ENCODE measurements at places on chromosomes 2 and 18.
A peak's percentile ranks its signal among the peaks of the same experiment; 100 is the strongest.

GRCh38 chr18:46711444-46711863, 45.4 kb downstream of the ST8SIA5 start:
- DNase-seq, result no peak

DNA sequence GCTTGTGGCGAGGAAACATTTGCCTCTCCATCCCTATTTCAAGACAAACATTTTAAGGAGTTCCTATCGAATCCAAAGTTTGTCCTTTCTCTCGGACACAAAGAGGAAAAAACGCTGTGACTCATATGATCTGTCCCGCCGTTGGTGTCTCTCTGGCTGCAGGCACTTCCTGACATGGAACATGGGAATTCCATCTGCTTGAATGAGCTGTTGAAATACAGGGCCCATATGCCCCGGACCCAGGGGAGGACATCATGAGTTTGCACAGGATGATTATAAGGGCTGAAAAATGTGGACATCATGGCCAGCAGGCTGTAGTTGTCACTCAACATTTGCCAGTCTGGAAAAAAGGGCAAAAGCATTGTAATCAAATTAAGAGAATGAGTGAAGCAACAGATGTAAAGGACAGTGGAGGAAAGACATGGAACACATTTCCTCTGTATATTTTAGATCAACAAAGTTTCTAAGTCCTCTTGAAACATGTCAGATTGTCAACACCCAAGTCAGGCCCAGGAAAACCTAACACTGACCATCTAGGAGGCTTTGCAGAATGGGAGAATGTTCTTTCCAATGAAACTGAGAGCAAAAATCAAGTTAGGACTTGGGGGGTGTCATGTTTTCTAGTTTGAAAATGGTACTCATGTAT, 103.2 kb upstream of the SMIM21 start:
- no peak for DNase-seq

DNA sequence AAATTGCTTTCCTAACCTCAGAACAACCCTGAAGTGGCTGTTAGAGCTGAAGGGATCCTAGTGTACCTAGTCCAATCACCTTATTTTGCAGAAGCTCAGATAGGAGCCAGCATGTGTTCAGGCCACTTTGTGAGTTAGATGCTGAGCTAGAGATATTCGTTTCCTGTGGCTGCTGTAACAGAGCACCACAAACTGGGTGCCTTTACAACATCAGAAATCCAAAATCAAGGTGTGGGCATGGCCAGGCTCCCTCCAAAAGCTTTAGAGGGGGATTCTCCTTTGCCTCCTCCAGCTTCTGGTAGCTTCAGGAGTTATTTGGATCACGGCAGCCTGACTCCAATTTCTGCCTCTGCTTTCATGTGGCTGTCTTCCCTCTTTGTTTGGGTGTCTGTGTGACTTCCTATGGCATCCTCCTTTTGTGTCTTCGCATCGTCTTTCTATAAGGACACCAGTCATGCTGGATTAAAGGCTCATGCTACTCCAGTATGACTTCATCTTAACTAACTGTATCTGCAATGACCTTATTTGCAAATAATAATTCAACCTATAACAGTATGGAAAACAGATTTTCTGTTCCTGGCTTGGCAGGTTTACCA, 86.3 kb upstream of the TGFA start:
- no peak for DNase-seq

- DNase-seq, result no peak
Measured at GRCh38 chr2:179338681-179339080, 74.0 kb upstream of the SESTD1 start.

- no peak for DNase-seq
Measured at GRCh38 chr2:132463719-132464118, 47.1 kb downstream of the GPR39 start.

DNA sequence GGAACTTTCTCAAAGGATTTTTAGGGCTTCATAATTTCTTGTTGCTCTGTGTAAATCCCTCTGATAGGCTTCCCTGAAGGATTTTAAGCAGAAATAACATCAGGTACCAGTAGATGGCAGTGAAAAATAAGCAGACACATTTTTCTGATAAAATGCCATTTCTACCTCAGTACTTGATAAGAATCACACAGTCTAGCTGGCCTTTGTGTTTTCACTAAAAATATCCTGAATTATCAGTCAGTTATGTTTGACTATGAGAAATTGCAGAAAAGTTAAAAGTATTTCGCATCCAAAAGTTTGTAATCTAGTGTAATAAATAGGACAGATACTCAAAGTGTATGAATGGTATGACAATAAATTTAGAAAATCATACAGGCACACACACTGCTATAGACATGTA, 68.7 kb downstream of the DNAJC10 start:
- DNase-seq, result no peak

DNA sequence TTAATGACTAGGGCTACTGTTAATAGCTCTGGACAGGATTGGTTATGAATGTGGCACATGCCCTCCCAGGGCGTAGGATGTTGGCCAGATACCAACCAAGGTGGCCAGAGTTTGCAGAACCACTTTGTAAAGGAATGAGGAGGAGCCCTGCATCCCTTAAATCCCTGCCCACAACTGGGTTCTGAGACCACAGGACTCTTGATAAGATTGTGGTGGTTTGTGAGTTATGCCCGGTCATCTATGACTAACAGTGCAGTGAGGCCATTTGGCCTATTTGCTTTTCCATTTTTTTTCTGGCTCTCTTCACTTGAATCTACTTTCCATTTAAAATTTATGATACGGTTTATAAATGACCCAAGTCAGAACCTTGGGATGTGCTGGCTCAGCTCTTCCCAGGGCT, 294.5 kb downstream of the PRKCE start:
- no peak for DNase-seq

GRCh38 chr2:62435720-62436119, 70.3 kb downstream of the TMEM17 start:
- no peak for DNase-seq

GRCh38 chr2:102110596-102111334, 31.8 kb upstream of the IL1R1 start:
- DNase-seq, result no peak

DNA sequence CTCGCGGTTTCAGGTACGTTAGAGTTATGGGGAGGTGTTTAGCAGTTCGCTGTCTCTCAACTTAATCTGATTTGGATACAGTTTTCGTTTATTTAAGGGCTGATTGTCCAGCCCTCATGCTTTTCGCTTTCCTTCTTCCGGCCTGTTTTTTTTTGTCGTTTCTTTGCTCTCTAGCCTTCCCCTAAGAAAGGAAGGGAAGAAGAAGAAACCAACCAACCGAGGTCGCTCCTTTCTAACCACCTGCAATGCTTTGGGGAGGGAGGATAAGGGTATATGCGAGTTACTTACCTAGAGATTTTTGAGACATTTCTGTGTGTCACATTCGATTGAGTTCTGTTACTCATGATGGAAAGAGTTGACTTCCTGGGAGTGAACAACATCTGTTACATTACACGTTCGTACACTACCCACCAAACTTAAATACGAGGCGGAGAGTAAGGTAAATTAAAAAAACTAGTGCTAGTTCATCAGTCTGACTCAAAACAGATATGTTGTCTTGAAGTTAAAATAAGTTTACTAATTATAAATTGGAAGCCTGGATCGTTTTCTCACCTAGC, 918 bp downstream of the EIF5B start:
- peak; percentile 9 for DNase-seq

GRCh38 chr2:24797644-24798043, 4.4 kb downstream of the CENPO start:
- no peak for DNase-seq

DNA sequence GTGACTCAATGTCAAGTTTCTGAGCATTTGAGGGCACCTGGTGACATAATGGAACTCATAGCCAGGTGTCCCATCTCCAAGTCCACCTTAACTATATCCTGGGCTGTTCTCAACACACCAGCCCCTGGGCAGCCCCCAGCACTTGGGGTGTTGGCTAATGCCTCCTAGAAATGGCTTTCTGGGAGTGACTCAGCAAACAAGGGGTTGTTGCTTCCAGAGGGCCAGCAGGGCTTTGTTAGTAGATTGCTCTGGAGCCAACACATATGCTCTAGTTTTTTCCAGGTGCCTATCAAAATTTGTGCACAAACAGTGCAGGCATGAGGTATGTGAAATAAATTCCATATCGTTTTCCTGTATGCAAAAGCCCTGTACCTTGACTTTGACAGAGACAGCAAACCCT, 448.4 kb downstream of the SLC4A3 start:
- DNase-seq, result no peak

DNA sequence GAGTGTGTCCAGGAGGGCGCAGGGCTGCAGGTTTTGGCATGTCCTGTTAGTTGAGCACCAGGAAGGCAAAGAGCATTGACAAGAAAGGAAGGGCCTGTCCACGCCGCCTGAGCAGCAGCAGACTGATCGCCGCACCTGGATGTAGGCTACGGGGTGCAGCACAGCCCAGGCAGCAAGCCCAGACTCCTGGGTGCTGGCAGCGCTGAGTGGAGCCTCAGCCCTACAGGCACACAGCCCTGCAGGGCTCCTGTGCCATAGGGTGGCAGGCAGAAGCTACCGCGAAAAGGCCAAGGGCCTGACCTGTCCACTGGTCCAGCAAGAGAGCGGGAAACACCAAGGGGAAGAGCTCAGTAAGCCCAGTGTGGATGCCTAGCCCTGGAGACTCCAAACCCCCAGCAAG, 198.0 kb downstream of the HDAC4 start:
- no peak for DNase-seq

GRCh38 chr2:106053581-106053980, 140.5 kb downstream of the UXS1 start:
- DNase-seq, result no peak

DNA sequence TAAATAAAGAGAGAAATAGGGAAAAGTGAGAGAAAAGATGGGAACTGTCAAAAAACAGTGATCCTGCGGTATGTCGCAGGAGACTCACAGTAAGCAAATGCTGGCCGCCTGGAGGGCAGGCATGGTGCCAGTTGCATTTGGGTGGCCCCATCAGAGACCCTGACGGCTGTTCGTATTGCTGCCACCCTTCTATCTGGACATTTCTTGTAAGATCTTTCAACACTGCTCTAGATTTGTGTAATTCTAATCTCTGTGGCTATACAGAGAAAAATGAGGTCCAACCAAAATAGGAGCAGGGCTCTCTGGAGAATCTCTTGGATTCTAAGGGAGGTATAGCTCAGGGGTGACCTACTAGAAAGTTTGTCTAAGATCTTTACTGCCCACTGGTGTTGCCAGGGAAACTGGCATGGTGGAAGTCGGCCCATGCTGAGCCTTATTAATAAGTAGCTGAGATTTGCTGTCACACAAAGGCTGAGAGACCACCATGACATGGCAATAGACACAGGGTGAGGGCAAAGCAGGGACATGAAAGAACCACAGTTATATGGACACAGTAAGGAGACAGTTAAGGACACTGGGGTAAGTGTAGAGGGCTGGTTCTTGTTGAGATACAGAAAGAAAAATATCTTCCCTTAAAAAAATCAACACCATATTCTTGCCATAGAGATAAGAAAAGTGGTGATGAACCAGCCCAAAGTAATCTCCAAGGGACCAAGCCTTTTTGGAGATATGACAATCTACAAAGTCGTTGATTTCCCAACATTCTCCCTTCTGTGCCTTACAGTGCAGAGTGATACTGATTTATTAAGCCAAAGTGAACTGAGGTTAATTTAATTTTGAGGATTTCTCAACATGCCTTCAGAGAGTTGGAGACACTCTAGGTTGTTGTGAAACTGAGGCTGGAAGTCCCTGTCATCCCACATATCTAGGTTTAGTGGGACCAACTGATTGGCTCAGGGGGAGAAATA, 26.4 kb upstream of the FZD7 start:
- no peak for DNase-seq

DNA sequence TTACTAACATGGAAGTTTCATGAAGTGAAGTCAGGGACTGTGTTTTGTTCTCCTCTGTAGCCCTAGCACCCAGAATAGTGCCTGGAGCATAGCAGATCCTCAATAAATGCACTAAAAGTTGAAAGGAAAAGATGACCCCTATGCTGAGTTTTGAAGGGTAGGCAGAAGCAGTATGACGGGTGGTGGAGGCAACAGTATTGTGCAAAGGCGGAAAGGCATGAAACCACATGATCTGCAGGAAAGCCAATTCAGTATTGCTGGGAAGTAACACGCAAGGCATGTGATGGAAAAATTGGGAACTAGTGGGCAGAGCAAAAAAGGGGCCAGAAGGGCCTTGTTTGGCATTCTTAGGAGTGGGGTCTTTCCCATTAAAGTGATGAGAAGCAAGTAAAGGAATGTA, 23.1 kb downstream of the DTNB start:
- no peak for DNase-seq

- peak; percentile 62 for DNase-seq
Measured at GRCh38 chr2:55168221-55169154, 63.6 kb downstream of the CLHC1 start.

DNA sequence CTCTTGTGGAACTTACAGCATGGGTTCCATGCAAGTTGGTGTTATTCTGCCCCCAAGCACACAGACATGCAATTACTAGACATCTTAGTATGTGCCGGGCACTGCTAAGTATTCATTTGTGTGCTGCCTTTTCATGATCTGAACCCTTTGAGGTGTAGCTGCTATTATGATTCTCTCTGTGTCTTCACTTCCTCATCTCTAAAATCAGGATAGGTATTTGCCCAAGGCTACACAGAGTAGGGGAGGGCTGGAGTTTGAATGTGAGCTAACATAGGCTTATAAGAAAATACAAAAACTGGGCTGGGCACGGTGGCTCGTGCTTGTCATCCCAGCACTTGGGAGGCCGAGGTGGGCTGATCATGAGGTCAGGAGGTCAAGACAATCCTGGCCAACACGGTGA, 27.2 kb downstream of the FASTKD2 start:
- DNase-seq, result no peak

DNA sequence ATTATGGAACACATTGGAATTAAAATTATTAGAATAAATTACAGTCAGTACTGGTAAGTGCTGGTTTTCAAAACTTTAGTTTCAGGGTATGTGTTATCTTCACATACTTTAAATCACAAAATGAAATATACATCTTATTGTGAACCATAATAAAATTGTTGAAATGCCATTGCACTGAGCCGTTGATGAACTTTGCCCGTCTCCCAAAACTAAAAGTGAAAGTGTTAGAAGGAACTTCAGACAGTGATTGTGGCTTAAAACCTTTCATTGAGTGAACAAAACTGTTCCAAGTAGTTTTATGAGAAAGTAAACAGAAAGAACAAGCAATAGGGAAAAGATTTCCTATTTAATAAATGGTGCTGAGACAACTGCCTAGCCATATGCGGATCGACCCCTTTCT, 811.6 kb downstream of the PLCL1 start:
- no peak for DNase-seq

- no peak for DNase-seq
Measured at GRCh38 chr2:239561446-239562001, 160.7 kb upstream of the HDAC4 start.

Measured in activated naive CD4-positive, alpha-beta T cell treated with anti-CD3 and anti-CD28 coated beads for 36 hours (primary cell).